Activated naive CD4-positive, alpha-beta T cell treated with anti-CD3 and anti-CD28 coated beads, Interleukin-2, amount 10 ng/mL, durations not matched to agents 7 days and 5 days (primary cell): ENCODE measurements at places on chromosomes 2 and 18.

- DNase-seq = no peak
Measured at GRCh38 chr18:50190236-50190635, 4.7 kb downstream of the MYO5B start.

GRCh38 chr2:239150125-239151011, 250.5 kb downstream of the HDAC4 start:
- DNase-seq = peak; percentile 64

- DNase-seq = no peak
Measured at GRCh38 chr2:19902216-19902740, 495 bp upstream of the TTC32 start.

DNA sequence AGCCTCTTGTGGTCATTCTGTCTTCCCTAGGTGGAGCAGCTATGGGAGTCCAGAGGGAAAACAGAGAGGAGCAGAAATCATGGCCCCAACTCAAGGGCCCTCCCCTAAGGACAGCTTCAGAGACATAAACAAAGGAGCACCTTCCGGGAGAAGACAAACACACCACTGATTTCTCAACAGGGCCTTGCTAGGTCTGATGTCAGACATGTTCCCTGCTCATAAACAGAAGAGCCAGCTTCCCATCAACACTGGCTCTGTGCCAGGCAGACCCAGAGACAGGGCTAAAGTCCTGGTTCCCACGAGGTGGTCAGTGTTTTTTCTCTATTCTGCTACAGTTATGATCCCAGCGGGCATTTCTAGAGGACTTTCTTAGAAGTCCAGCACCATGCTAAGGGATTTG, 19.3 kb downstream of the CXCR2 start:
- DNase-seq = peak; percentile 6

DNA sequence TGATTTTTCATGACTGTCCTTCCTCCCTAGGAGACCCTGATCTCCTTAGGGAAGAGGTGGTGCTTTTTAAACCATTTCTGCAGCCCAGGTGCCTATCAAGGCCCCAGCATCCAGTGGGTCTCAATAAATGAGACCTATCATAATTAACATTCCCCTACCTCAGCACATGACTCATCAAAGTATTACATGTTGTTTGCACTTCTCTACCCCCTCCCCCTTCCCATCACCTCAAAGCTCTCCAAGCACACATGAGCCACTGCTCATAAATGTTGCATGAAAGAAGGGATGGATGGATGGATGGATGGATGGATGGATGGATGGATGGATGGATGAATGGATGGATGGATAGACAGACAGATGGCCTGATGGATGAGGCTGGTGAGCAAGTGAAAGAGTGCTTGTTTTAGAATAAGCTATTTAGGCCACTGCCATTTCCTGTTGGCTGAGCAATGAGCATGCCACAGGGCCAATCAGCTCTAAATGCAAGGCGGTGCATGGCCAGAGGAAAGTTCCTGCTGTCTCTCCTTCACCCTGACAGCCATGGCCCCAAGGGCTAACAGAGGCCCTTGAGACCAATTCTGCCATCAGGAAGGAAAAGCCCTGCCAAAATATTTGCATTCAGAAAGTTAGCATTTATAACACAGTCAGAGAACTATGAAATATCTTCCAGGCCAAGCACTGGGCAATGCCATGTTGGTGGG, 20.9 kb upstream of the STEAP3 start:
- no peak for DNase-seq

- no peak for DNase-seq
Measured at GRCh38 chr2:127567351-127567854, 31.9 kb downstream of the MYO7B start.

DNA sequence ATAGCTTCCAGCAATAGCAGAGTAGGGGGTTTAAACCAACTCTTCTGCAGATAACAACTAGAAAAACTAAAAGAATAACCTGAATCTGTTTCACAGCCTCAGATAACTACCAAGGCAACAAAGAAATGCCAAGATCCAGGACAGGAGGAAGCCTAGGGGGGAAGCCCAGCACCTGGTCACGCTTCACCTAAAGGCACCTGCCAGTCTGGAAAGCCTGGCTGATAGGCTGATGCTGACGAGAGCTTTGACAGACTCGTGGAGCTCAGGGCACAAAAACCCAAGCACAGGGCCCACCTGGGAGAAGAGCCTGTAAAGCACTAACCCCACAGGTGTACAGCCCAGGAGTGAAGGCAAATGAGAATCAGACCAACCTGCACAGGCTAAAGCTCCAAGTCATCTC, 22.6 kb downstream of the EIPR1 start:
- DNase-seq = no peak

DNA sequence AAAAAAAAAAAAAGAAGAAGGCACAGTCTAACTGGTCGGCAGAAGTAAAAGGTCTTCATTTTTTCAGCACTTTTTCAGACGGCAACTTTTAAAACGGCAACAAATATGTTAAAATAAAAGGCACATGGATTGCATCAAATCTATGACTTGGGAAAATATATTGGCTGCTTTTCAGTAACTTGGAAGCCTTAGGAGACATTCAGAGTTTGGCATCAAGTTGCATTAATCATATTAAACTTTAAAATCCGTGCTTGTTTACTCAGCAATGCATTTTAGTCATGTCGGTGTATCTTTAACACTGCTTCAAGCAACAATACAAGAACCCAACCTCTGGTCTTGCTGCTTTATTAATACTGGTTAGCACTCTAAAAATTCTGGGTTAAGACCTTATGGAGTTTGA, 111.1 kb downstream of the MEP1B start:
- no peak for DNase-seq

DNA sequence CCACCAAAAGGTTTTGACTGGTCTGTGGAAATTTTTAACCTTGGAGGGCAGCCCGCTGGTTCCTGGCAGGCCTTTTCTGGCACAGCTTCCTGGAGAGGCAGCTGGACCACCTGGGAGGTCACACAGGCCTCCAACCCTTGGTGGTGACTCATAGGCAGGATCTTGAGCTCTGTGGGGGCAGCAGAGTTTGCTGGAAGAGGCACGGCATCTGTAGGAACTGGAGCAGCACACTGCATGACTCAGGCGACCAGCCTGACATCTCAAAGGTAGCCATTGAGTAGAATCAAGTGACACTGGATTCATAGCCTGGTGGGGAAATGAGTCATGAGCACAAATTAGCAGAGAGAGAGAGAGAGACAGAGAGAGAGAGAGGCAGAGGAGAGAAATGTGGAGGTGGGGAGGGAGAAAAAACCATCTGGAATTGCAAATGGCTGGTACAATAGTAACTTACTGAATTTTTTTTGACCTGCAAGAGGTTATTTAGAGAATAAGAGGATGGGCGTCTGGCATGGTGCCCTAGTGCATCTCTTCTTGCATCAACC, 57.4 kb downstream of the TRPM8 start:
- no peak for DNase-seq

DNA sequence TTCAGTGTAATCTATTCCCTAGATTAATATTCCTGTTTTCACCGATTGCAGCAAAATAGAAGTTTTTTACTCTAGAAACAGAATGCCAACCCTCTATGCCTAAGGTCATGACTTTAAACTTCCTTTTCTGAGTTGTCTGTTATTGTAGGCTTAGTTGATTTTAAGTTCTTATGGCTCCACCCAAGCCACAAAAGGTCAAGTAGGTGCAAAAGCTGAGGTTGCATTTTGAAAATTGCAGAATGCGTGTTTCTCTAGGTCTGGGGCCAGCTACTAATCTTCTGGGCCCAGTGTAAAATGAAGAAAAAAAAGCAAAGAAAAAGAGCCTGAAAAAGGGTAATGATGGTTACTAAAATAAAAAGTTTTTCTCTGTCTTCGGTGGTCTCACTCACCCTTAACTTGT, 635.7 kb upstream of the FAM98A start:
- DNase-seq = no peak

DNA sequence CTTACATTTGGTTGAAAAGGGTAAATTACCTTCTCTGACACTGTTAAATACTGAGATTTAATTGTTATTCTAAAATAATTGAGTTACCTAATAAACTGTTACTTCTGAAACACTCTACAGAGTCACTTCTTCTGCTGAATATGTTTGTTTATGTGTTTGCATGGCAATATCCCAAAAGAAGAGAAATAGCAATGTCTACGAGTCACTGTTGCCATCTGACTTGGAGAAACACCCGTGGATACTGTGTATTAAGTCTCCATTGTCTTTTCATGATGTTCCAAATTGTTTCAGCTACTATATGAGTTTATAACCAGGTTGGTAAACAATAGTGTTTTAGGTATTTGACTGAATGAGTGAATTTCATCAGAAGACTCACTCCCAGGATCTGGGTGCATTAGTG, 754.2 kb upstream of the ID2 start:
- DNase-seq = no peak

DNA sequence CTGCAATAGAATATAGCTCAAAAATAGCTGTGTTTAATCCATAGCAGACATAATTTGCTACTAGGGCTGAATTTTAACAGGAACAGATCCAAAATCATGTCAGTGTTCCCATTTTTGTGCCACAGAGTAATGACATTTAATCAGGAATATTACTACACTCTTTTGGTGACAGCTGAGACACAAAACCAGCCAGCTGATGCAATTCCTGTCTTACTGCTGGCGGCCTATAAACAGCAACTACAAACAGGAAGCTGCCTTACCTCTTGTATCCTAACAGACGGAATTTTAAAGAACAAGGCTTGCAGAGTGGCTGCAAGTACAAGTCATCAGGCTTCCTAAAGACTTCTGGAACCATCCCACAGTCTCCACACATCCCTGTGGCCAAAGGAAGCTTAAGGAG, 218.1 kb downstream of the ZNF521 start:
- no peak for DNase-seq

- DNase-seq = no peak
Measured at GRCh38 chr2:30492619-30493018, 45.6 kb downstream of the LCLAT1 start.

GRCh38 chr2:3718679-3719078, 15.3 kb downstream of the DCDC2C start:
- DNase-seq = no peak

DNA sequence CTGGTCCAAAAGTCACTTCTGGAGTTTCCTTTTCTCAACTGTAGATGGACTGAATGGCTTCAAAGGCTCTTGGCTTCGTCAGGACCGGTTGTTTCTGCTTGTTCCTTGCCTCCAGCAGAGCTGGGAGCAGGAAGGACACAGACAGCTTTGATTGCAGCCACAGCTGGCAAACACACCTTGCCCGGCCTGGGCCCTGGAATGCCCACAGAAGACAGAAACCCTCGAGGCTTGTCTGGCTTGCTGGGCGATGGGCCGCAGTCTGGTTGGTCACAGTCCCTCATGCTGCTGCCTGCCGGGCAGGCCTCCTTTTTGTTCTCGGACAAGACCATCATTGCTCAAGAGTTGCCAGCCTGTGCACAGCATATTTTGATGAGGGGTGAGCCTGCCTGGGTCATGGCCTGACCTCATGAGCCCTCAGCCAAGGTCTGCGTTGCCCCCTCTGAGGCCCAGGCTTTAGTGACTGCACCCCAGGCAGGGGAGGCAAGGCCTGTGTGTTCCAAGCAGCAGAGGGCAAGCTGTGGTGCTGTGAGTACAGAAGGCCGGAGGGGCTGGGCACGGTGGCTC, 37.8 kb downstream of the ATP6V1C2 start:
- no peak for DNase-seq

DNA sequence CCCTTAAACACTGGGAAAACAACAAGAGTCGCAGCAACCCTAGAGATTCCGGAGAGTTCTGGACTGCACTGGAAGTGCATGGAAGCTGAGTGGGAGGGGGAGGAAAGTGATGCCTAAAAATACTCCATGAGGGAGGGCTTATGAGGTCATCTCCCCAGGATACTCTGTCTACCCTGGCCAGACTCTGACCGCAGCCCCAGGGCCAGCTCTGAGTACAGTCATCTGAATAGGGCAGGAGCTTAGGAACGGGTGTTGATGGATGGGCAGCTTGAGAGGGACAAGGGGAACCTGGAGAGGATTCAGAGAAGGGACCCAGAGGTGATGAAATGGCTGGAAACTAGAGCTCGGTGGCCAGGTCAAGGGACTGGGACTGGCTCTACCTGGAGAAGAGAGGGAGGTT, 79.3 kb upstream of the IGFBP5 start:
- no peak for DNase-seq

- no peak for DNase-seq
Measured at GRCh38 chr2:119449521-119449920, 17.9 kb downstream of the TMEM37 start.

DNA sequence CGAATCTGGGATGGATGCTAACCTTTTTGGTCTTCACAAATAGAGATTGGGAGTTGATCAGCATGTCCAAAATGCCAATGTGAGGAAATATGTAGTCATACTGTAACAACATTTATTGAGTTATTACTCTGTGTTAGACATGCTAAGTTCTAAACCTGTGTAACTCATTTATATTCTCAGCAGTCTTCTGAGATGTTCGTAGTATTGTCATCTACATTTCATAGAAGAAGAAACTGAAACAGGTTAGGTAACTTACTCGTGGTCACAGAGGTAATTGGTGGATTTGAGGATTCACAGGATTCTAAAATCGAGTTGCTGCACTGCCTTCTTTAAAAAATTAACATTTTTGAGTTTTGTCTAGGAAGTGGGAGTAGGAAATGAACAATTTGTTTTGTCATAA, 162.1 kb downstream of the UBE2E3 start:
- no peak for DNase-seq

- DNase-seq = no peak
Measured at GRCh38 chr2:181404472-181404871, 52.7 kb upstream of the ITGA4 start.

DNA sequence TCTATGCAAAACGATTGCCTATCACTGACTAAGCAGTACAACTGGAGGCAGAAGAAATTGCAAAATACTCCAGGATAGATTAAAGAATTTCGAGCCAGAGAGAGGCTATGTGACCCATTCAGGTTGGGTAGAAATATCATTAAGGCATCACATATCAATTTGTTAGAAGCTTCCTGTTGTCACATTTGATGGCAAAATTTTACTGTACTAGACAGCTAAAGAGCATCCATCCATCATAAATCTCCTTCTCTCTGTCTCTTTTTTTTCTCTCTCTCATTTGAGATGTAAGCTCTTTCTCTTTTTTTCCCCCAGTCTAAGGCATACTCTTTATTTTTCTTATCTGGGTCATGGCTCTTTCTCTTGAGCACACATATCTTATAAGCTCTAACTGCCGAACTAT, 155.7 kb downstream of the EVA1A start:
- DNase-seq = no peak

DNA sequence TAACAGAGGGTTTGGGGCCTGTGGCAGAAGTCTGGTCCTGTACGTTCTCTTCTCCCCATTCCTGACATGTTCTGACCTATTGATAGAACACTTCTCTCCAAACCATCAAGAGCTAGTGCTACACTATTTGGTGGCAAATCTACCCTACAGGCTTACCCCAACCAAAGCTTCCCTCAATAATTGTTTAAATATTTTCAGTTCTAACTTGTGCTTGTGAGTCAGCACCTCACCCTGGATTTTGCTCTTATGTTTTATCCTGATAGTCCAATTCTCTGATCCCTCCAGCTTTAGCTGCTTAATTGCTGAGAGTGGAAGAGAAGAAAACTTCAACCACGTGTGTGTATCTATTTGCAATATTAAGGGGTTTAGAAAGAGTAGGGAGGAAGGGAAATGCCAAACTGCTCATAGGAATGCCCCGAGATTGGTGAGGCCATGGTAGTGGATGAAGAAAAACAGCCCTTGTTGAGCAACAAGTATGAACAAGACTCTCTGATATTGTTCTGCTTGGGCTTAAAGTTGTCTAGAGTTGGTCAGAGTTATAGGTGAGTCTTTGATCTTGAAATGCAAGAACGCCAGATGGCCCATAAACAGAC, 67.8 kb upstream of the PARD3B start:
- DNase-seq = no peak
